ENCODE measurements at places on chromosomes 4 and X. TPM values are rescaled to one million over a fixed set of nuclear protein-coding genes. Genes with fewer than 3 reads are reported as not detected.

Gene XK
- 0.93 TPM for total RNA-seq

Gene FGG
- total RNA-seq, result not detected

Gene LCORL
- total RNA-seq, result 7.9 TPM

Gene ODAM
- not detected for total RNA-seq

Gene FAM193A
- total RNA-seq, result 41.6 TPM

Gene SSX4
- not detected for total RNA-seq

Gene GAGE1
- not detected for total RNA-seq

Gene ZFP42
- total RNA-seq, result not detected

DNA sequence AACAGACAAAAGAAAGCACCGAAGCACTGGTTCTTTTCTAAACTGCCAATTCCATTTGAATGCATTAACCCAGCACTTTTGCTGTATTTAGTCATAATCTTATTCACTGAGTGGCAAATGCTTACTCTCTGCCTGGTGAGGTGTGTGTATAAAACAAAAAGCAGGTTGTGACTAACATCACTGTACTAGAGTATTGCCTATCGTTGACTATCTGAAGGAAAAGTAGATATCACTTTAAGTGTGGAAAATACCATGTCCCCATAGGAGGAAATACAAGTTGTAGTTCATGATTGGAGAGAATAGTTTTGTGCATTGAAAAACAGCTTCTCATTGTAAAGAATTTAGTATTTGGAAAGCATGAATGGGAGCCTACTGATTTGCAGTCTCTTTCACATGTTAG is 2.7 kb downstream of the PDLIM5 start:
- no peaks in the 10 kb centered on the region for H3K27me3 ChIP-seq
- H3K4me1 ChIP-seq, result no peaks in the 10 kb centered on the region
- H3K27ac ChIP-seq, result no peak overlapping the region
- peak overlapping the region; percentile 88 for H3K4me3 ChIP-seq
- DNase-seq, result no peak
- H3K36me3 ChIP-seq, result no peaks in the 10 kb centered on the region

DNA sequence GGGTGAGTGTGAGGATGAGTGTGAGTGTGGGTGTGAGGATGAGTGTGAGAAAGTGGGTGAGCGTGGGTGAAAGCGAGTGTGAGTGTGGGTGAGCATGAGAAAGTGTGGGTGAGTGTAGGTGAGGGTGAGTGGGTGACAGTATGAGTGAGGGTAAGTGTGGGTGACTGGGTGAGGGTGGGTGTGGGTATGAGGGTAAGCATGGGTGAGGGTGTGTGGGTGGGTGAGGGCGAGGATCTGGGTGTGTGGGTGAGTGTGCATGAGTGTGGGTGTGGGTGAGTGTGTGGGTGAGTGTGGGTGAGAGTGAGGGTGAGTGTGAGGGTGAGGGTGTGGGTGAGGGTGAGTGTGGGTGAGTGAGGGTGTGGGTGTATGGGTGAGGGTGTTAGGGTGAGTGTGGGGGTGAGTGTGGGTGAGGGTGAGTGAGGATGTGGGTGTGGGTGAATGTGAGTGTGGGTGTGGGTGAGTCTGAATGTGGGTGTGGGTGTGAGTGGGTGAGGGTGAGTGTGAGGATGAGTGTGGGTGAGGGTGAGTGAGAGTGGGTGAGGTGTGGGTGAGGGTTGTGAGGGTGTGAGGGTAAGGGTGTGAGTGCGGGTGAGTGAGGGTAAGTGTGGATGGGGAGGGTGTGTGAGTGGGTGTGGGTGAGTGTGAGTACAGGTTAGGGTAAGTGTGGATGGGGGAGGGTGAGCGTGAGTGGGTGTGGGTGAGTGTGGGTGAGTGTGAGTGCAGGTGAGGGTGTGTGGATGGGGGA is 48.9 kb downstream of the ING2 start:
- H3K27ac ChIP-seq, result no peak overlapping the region
- H3K27me3 ChIP-seq, result no peaks in the 10 kb centered on the region
- no peaks in the 10 kb centered on the region for H3K4me1 ChIP-seq
- peak; percentile 41 for DNase-seq
- H3K36me3 ChIP-seq, result no peaks in the 10 kb centered on the region
- no peak overlapping the region for H3K4me3 ChIP-seq

GRCh38 chr4:46933686-46934085 is 24.6 kb upstream of the COX7B2 start:
- no peaks in the 10 kb centered on the region for H3K4me1 ChIP-seq
- no peaks in the 10 kb centered on the region for H3K27me3 ChIP-seq
- no peak overlapping the region for H3K27ac ChIP-seq
- DNase-seq, result no peak
- H3K36me3 ChIP-seq, result no peaks in the 10 kb centered on the region

- no peak overlapping the region for H3K27ac ChIP-seq
- H3K4me3 ChIP-seq, result no peak overlapping the region
- no peaks in the 10 kb centered on the region for H3K4me1 ChIP-seq
- H3K36me3 ChIP-seq, result no peaks in the 10 kb centered on the region
Observed at GRCh38 chr4:105599932-105600655, 47.7 kb downstream of the ARHGEF38 start.

DNA sequence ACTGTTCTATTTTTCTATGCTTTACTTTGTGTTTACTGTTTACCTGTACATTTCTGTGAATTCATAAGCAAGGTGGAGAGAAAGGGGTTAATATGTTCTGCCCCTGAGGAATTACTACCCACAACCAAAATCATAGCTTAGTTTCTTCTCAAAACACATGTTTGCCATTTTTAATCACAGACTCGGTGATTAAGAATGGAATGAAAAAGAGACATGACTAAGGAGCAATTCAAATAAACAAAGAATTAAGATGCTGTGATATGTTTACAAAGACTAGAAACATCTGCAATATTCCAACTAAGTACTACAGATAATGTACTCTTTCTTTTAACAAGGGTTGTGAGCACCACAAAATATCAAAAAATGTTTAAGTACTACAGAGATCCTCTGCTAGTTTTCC is 11.7 kb upstream of the FAT4 start:
- no peak overlapping the region for H3K27ac ChIP-seq
- no peaks in the 10 kb centered on the region for H3K27me3 ChIP-seq
- DNase-seq, result no peak
- H3K4me1 ChIP-seq, result no peaks in the 10 kb centered on the region
- no peak overlapping the region for H3K4me3 ChIP-seq

DNA sequence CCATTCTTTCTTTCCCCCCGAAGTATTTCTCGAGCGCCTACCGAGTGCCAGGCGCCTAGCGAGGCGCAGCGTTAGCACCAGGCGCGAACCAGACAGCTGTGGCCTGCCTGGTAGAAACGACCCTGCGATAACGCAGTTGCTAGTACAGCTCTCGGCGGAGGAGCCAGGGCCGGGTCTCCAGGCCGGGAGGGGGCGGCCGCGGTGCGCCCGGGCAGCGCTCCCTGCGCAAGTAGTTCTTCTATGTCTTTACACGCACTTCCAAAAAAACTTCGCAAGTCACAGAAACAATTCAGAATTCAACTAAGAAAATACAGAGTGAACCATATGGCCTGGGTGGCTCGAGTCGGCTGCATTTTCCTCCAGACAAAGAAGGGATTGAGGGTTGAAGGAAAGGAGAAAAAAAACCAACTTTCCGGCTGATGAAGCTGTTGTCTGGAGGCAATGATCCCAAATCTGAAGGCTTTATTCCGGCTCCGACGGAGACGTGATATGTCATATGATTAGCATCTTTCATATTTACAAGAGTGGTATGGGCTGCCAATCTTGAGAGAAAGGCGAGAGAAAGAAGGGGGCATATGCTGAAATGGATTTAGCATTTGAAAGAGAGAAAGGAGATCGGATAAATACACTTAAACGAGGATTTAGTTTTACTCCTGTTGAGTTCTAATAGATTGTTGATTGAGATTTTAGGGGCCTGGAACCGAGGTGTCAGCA is 7.2 kb upstream of the NEUROG2 start:
- peak overlapping the region; percentile 3 for H3K4me3 ChIP-seq
- H3K36me3 ChIP-seq, result no peaks in the 10 kb centered on the region
- no peaks in the 10 kb centered on the region for H3K27me3 ChIP-seq
- H3K4me1 ChIP-seq, result no peaks in the 10 kb centered on the region
- DNase-seq, result no peak
- no peak overlapping the region for H3K27ac ChIP-seq

- no peak overlapping the region for H3K4me3 ChIP-seq
- no peaks in the 10 kb centered on the region for H3K36me3 ChIP-seq
- no peaks in the 10 kb centered on the region for H3K27me3 ChIP-seq
- no peak for DNase-seq
- H3K4me1 ChIP-seq, result no peaks in the 10 kb centered on the region
Observed at GRCh38 chr4:128299848-128300247, 12.2 kb upstream of the PGRMC2 start.

DNA sequence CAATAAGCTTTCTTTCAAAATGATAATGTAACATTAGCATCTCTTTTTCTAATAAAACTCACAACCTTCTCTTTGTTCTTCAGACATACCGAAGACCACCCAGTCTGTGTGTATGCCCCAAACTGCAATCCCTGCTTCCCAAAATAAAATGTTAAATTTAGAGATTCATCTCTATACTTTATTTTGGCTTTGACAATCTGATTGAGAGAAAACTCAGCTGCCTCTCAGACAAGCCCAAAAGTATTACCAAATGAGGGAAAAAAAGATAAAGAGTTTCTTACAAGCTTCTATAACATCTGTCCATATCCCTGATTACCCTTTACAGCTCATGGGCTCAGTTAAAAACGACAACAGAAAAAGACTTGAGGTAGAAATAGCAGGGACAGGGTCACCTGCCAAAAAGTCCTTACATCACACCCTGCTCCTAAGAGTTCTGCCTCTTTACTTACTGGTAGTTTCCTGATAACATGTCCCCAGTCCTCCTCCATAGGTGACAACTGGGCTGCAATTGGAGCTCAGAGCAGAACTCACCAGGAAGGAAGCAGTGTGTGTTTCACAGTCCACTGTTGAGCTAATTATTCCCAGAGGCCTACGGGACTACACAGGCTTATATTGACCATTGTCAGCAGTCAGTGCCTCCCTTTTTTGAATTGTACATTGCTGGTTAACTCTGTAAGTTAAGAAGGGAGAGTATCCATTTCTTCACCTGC is 70.9 kb upstream of the FAM9C start:
- H3K4me1 ChIP-seq, result peaks cover 3% of the 10 kb centered on the region
- H3K36me3 ChIP-seq, result no peaks in the 10 kb centered on the region
- no peak overlapping the region for H3K4me3 ChIP-seq
- H3K27me3 ChIP-seq, result no peaks in the 10 kb centered on the region

- H3K27ac ChIP-seq, result no peak overlapping the region
- no peaks in the 10 kb centered on the region for H3K27me3 ChIP-seq
- no peak overlapping the region for H3K4me3 ChIP-seq
- H3K4me1 ChIP-seq, result no peaks in the 10 kb centered on the region
- H3K36me3 ChIP-seq, result no peaks in the 10 kb centered on the region
Observed at GRCh38 chrX:2549876-2550275, 49.1 kb upstream of the DHRSX start.

DNA sequence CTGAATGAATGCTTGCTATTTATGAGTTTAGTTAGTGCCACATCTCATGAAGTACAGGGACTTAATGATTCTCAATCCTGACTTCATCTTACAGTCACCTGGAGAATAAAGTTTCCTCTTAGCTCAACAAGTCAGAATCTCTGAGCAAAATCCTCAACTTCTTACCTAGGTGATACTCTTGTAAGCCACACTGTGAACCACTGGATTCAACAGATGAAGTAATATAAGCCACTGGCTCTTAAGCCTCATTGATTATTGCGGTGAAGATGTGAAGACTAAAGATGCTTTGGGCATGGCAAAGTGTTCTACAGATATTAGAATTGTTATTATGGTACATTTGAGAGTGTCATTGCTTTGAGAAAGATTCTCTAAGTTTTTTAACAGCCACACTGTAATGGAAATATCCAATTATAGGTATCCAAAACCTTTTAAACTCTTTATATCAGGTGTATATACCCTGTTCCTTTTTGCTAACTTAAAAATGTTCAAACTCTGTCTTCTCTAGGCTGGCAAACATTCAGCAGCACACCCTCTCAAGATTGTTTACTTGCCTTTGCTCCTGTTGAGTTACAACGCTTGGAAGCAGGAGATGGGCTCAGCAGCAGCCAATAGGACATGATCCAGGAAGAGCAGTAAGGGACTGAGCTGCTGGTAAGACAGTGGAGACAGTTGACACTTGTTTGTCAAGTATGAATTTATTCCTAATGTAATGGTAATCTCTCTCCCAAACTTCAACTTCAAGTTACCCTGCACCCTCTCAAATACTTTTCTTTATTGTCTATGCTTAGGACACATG is 43.4 kb downstream of the TET2 start:
- DNase-seq, result no peak
- peaks cover 7% of the 10 kb centered on the region for H3K4me1 ChIP-seq
- H3K27ac ChIP-seq, result no peak overlapping the region
- no peaks in the 10 kb centered on the region for H3K36me3 ChIP-seq
- H3K27me3 ChIP-seq, result no peaks in the 10 kb centered on the region

- H3K27me3 ChIP-seq, result no peaks in the 10 kb centered on the region
- H3K27ac ChIP-seq, result no peak overlapping the region
- no peak for DNase-seq
- H3K4me3 ChIP-seq, result no peak overlapping the region
Observed at GRCh38 chr4:93237521-93237920, 591.0 kb upstream of the ATOH1 start.

GRCh38 chr4:38169524-38169923 is 209.3 kb downstream of the PTTG2 start:
- no peaks in the 10 kb centered on the region for H3K27me3 ChIP-seq
- no peak for DNase-seq
- H3K27ac ChIP-seq, result no peak overlapping the region
- no peaks in the 10 kb centered on the region for H3K4me1 ChIP-seq
- H3K36me3 ChIP-seq, result no peaks in the 10 kb centered on the region

GRCh38 chr4:89942811-89943210 is 48.2 kb downstream of the MMRN1 start:
- no peak overlapping the region for H3K4me3 ChIP-seq
- no peak overlapping the region for H3K27ac ChIP-seq
- H3K27me3 ChIP-seq, result no peaks in the 10 kb centered on the region
- no peaks in the 10 kb centered on the region for H3K36me3 ChIP-seq
- no peak for DNase-seq

GRCh38 chr4:8336412-8337075 is 67.0 kb downstream of the HTRA3 start:
- no peak overlapping the region for H3K27ac ChIP-seq
- no peaks in the 10 kb centered on the region for H3K4me1 ChIP-seq
- H3K4me3 ChIP-seq, result no peak overlapping the region
- H3K27me3 ChIP-seq, result no peaks in the 10 kb centered on the region
- no peak for DNase-seq
- no peaks in the 10 kb centered on the region for H3K36me3 ChIP-seq

DNA sequence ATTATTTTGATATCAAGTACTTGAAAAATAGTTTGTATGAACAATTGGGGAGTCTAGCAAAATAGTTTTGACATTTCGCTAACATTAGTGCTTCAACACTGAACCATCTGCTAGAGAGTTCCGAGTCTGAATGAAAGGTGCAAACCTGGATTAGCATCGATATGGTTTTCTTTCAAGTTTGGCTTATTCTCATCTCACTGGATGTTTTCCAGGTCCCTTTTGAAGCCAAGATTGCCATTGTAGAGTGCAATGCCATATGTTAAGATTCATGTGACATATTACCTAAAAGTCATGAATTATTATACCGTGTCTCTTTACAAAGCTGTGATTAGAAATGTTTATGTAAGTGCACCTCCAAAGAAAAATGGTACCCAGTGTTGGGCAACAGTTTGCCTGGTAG is 36.8 kb upstream of the NAA11 start:
- H3K27ac ChIP-seq, result no peak overlapping the region
- no peak overlapping the region for H3K4me3 ChIP-seq
- DNase-seq, result no peak
- H3K4me1 ChIP-seq, result no peaks in the 10 kb centered on the region

GRCh38 chr4:97605932-97606331 is 537.3 kb downstream of the STPG2 start:
- no peak for DNase-seq
- no peak overlapping the region for H3K4me3 ChIP-seq
- H3K27ac ChIP-seq, result no peak overlapping the region

- no peak overlapping the region for H3K4me3 ChIP-seq
- H3K36me3 ChIP-seq, result no peaks in the 10 kb centered on the region
- no peaks in the 10 kb centered on the region for H3K4me1 ChIP-seq
- no peaks in the 10 kb centered on the region for H3K27me3 ChIP-seq
- DNase-seq, result no peak
- H3K27ac ChIP-seq, result no peak overlapping the region
Observed at GRCh38 chr4:163482190-163482589, 8.6 kb upstream of the TKTL2 start.

Data from aorta (tissue), 5 donors.